ENCODE measurements at places on chromosomes 1 and 21.

- DNase-seq: no peak
Measured at GRCh38 chr1:97123717-97124431, 402.3 kb downstream of the PTBP2 start.

- no peak for DNase-seq
Measured at GRCh38 chr1:194734970-194735369, 1548.6 kb upstream of the B3GALT2 start.

GRCh38 chr1:111719674-111720132 lies 19.5 kb downstream of the INKA2 start:
- DNase-seq: no peak

DNA sequence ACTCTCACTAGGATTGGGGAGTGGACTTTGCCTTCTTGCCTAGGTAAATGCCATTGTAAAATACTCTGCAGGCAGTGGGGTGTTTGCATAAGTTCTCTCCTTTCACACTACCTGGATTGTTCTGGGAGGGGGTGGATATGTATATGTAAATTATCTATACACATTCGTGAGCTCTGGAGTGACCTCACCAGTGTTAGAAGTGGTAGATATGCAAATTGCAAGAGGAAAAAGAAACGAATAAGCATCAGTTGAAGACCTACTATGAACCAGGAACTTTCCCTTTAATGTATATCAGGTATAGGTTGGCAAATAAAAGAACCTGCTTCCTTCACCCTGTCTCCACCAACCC lies 1.5 kb upstream of the ARHGEF11 start:
- no peak for DNase-seq

GRCh38 chr1:83813576-83813975 lies 185.4 kb downstream of the TTLL7 start:
- DNase-seq: no peak

GRCh38 chr1:156705918-156706656 lies 704 bp upstream of the CRABP2 start:
- peak; percentile 85 for DNase-seq

GRCh38 chr1:3762151-3762872 lies 10.1 kb downstream of the CCDC27 start:
- DNase-seq: no peak

- no peak for DNase-seq
Measured at GRCh38 chr1:35477870-35478269, 79.3 kb downstream of the KIAA0319L start.

- DNase-seq: no peak
Measured at GRCh38 chr1:191022856-191023255, 545.2 kb upstream of the BRINP3 start.

DNA sequence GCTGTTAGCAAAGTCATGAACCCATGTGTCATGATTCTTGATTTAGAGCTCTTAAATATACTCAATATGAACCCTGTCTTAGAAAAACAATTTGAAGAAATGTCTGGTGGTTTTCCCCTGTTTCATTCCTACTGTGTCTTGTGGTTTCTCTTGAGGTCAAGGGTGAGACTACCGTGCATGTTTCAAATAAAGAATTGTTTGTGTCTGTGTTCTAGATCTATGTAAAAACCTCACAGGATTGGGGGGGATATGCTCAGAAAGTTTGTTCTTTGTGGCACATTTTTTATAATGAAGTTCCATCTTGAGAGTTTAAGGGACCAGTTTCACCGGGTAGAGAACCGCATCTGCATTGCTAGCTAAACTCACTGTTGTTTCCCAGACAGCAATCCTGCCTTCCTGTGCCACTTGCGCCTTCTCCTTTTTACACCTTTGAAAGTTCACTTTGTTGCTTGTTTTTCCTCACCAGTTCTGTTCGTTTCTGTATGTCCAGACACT lies 30.9 kb upstream of the CACYBP start:
- DNase-seq: no peak

GRCh38 chr1:6034750-6035096 lies 11.0 kb upstream of the KCNAB2 start:
- DNase-seq: no peak

DNA sequence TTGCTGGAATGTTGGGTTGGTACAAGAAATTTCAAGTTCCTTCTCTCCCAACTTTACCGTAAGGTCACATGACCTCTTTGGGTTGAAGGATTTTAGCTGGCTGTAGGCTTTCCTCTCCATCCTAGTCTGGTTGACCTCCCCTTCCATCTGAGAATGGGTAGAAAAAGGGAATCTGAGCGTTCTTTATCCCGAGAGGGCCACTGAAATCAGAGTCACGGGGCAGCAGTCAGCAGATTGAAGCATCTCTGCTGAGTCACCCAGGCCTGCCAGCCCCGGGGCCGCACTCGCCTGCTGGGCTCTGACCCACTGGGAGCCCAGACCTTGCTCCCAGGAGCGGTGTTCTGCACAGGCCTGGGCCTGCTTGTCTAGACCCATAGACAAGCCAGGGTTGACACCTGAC lies 31.0 kb downstream of the TMCC2 start:
- DNase-seq: no peak

- DNase-seq: no peak
Measured at GRCh38 chr1:150346316-150346715, 17.6 kb upstream of the RPRD2 start.

DNA sequence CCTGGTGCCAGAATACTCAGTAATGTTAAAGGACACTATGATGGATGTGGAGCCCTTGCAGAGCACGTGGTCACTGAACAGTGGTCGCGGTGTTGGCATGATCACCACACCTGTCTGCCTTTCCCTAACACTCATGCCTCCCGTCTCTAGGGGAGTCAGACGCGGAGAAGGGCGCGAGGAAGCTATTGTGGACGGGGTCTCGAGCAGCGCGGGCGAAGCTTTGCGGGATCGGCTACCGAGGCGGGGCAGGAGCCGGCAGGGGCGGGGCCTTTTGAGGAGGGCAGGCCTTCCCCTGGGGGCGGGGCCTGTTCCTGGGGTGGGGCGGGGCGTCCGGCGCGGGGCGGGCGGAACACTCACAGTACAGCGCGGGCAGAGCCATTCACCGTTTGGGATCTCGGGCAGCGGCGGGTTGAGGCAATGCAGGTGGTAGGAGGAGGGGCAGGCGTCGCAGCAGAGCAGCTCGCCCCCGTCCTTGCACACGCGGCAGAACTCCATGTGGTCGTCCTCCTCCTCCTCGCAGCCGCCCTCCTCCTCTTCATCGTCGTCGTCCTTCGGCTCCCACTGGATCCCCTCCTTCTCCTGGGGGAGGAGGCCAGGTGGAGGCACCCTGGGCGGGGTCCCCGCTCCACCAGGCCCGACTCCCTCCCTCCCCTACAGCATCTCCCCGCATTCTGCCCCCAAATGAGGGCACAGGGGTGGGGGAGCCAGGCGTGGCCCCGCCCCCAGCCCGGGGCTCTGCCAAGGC lies 31.5 kb downstream of the CHD5 start:
- peak; percentile 79 for DNase-seq

GRCh38 chr1:231374394-231374793 lies 36.3 kb downstream of the SPRTN start:
- DNase-seq: no peak

DNA sequence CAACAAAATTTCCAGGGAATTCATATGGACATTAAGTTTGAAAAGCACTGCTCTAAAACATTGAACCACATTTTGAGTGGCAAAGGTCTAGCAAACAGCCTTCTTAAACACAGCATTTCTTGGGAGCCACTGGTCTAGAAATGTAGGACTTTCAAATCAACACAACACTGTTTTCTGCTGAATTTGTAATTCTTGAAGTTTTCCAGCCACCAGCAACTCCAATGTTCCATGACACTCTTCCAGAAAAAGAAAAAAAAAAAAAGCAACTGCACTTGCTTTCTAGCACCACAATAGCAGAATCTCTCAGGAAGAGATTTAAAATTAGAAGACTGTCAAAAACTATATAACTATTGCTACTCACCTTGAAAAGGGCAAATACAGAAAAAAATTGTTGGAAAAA lies 4.5 kb downstream of the SYDE2 start:
- no peak for DNase-seq

GRCh38 chr1:47821760-47822159 lies 175.4 kb downstream of the TRABD2B start:
- no peak for DNase-seq

DNA sequence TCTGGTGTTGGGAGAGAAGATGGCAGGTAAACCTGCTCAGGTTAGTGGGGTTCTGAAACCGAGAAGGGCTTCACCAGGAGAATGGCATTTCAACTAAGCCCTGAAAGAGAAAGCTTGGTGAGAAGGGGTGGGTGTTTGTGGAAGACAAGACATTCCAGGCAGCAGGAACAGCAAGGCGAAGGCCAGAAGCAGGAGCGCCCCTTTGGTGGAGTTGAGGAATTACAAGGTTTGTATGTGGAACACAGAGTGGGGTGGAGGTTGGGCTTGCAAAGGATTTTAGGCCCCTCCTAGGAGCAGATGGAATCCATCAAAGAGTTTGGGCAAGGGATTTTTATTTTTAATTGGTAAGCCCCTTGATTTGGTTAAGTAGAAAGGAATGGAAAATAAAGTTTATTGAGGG lies 24.8 kb upstream of the ELOA start:
- DNase-seq: no peak

GRCh38 chr1:95384567-95384966 lies 150.6 kb downstream of the RWDD3 start:
- peak; percentile 29 for DNase-seq
